ENCODE measurements at places on chromosomes 5 and 9.
A peak's percentile ranks its signal among the peaks of the same experiment; 100 is the strongest.

DNA sequence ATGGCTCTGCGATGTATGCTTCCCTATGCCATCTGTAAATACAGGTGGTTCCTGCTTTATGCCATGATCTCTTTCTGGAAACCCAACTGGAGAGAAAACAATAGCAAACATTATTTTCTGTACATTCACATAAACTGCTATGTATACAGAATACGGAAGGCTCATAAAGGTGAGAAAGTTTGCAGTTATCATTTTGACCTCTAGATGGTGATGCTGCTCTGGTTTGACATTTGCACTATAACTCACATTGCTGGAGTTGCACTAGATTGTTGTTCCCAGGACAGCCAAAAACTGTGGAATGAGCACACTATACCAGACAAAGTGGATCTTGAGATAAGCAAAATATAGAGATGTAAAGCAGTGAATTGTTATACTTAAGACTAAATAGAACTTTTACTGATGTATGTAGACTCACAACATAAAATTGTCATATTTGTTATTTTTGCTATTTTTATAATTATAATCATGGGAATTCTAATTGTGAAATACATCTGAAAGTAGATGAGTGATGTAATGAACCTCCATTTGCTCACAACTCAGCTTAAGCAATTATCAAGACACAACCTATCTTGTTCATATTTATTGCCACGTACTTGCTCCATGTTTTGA is 246.5 kb downstream of the PTPRD start:
- peak; percentile 31 for DNase-seq

- DNase-seq, result no peak
These were observed 3.2 kb downstream of the NEK6 start for GRCh38 chr9:124260769-124261603.

- DNase-seq, result no peak
These were observed 172.2 kb downstream of the CDC42SE2 start for GRCh38 chr5:131436081-131436480.

DNA sequence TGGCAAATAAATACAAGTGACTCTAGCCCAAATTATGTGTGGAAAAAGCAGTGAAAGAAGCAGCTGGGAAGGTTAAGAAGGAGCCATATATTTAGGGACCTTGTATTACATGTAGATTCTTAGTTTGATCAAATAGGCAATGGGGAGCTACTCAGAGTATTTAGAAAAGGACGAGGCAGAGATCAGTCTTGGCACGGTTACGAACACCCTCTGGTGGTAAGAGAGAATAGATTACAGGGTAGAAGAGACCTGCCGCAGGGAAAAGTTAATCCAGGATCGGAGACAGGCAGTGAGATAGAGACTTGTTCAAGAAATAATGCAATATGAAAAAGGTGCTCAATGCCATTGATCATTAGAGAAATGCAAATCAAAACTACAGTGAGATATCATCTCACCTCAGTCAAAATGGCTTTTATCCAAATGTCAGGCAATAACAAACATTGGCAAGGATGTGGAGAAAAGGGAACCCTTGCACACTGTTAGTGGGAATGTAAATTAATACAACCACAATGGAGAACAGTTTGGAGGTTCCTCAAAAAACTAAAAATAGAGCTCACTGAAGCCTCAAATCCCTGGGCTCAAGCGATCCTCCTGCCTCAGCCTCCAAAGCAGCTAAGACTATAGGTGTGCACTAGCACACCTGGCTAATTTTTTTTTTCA is 12.0 kb downstream of the INIP start:
- no peak for DNase-seq

DNA sequence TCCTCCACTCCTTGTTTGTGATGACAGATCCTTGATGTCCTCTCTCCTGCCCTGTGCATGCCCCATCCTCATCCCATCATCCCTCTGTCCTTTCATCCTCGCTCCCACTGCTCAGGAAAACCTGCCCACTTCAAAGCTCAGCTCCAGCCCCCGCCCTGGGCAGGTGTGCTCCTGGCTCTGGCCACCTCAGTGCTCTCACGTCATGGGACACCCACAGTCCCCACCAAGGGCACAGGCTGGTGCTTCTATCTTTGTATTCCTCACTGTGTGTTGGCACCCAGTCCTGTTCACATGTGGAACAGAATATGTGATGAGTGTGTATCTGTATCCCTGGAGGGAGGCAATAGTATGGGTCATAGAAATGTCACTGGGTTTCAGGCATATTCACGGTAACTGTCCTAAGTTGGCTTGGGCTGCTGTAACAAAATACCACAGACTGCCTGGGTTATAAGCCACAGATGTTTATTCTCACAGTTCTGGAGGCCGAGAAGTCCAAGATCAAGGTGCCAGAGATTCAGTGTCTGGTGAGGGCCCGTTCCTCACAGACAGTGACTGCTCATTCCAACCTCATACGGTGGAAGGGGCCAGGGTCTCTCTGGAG is 13.5 kb downstream of the GFPT2 start:
- no peak for DNase-seq

DNA sequence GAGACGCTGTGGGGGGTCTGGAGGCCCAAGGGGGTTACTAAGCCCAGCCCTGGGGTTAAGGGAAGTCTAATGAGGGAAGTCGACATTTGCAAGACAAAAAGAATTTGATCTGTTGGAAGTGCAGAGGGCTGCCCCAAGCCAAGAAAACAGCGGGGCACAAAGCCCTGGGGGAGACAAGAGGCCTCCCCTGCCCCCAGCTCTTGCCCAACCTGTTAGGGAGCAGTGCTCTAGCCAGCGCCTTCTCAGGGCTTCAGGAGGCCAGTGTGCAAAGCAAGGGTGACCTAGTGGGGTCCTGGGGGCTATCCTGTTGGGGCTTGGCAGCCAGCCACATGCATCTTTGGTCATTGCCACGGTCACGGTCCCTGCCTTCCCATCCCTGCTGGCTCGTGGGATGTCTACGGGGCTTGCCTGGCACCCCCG is 25.2 kb downstream of the GFI1B start:
- DNase-seq, result no peak

DNA sequence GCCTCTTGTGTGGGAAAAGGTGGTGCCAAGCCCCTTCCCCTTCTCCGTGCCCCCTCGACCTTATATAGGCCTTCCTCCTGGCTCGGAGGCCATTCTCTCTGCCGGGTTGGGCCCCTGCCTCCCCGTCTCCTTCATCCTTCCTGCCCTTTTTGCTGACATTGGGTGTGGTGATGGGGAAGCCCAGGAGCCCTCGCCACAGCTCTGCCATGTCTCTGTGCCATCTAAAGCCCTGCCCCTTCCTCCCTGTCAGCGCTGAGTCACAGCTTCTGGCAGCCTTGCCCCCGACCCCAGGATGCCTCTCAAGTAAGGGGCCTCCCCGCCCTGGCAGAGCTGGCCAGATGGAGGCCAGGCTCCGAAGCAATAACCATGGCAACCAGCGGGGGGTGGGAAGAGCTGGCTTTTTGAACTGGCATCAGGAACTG is 30.4 kb downstream of the JADE2 start:
- peak; percentile 89 for DNase-seq

- DNase-seq, result no peak
These were observed 25.6 kb upstream of the TDRD7 start for GRCh38 chr9:97386265-97386633.

DNA sequence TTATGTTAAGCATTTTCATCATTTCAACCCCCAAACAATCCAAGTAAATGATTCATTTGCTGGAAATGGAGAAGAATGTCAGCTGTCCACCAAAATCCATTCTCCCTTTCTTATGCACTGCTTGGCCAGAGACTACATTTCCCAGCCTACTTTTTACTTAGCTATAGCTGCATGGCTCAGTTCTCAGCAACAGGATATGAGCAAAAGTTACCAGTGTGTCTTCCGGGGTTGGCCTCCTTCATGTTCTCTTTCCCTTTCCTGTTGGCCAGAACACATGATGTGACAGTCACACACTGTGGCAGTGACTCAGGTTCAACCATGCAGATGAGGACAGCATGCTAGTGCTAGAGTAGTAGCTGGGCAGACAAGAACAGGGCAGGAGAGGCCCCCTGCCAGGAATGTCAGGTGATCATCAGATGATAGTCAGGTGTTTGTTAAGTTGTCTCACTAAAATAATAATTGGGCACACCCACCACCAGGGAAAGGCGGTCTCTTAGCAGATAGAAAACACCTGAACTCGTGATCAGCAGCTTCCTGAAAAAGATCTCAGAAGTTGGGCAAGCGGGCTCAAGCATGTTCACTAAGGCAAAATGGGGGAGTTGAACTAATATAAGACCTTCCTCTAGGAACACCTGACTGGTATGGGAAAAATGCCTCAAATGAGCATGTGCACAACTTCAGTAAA is 12.2 kb downstream of the GPR150 start:
- no peak for DNase-seq

DNA sequence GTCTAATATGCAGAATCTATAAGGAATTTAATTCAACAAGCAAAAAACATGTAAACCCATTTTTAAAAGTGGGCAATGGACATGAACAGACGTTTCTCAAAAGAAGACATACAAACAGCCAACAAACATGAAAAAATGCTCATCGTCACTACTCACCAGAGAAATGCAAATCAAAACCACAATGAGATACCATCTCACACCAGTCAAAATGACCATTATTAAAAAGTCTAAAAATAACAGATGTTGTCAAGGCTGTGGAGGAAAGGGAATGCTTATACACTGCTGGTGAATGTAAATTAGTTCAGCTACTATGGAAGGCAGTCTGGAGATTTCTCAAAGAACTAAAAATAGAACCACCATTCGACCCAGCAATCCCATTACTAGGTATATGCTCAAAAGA is 3.1 kb upstream of the KLHL3 start:
- no peak for DNase-seq

DNA sequence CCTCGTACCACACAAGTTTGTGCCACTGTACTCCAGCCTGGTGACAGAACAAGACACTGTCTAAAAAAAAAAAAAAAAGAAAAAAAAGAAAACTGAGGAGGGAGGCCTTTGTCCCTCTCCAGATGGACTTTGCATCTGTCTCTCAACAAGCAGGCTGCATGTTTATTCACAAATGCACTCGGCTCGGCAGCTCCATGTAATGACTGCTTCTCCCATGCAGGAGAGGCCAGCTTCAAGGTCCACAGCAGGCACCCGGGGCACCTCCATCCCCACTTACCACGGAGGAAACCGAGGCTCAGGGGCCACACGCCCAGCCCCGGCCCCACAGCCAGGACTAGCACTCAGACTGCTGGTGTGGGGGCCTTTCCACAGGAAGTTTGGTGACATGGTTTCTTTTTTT is 13.1 kb upstream of the NCS1 start:
- DNase-seq, result no peak

DNA sequence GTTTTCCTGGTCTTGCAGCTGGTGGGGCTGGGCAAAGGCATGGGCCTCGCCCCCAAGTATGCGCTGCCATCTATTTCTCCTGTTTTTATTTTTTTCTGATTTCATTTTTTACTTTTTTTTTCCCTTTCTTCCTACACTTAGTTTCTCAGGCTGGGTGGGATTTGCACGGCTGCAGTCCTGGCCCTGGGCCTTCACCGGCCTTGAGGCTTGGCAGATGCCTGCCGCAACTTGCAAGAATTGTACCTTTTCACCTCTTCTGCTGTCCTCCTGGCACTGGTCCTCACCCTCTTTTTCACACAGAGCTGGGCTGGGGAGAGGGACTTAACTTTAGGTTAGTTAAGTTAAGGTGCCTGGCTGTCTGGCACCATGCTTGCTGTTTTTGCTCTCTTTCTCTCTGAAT is 10.3 kb upstream of the IRGM start:
- no peak for DNase-seq

DNA sequence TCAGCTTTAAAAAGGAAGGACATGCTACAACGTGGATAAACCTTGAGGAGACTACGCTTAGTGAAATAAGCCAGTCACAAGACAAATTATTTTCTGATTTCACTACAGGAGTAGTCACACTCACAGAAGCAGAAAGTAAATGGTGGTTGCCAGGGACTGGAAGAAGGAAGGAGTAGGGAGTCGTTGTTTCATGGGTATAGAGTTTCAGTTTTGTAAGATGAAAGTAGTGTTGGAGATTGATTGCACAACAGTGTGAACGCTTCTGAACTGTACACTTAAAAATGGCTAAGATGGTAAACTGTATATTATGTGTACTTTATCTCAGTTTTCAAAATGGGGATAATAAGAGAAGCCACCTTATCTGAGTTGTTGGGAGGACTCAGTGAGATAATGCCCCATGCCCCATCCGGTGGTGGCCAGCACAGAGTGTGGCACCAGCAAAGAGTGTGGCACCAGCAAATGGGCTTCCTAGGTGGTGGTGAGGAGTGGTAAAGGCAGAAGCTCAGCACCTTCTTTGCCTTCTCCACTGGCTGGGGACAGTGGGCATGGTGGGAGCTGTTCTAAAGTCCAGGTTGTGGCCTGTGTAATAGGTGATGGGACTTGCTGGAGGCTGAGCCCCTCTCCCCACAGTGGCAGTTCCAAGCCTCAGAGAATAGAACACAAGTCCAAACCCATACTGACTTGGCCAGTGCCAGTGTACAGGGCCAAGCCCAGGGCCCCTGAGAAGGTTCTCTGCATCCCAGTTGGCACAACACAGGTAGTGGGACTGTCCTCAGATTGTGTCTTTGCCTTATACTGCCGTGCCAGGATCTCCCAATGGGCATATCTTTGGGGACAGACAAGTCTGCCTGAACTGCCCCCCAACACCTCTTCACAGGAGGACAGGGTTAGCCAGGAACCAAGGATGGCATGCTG is 4.4 kb downstream of the SLC22A4 start:
- no peak for DNase-seq

DNA sequence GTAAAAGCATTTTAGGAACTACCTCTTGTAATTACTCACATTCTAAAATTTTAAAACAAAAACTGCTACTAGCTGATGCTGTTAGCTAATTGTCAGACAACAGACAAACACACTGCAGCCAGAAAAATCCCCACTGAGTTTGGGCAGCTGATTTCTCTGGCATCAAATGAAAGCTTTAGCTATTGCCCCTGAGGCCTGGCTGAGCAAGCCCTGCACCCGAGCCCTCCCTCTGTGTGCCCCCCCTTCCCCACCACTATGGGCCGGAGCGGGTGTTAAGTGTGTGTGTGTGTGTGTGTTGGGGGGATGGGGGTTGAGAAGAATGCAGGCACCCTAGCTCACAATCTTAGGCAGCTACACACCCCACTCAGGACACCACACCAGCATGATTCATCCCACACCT is 2.4 kb downstream of the NEUROG1 start:
- DNase-seq, result no peak

DNA sequence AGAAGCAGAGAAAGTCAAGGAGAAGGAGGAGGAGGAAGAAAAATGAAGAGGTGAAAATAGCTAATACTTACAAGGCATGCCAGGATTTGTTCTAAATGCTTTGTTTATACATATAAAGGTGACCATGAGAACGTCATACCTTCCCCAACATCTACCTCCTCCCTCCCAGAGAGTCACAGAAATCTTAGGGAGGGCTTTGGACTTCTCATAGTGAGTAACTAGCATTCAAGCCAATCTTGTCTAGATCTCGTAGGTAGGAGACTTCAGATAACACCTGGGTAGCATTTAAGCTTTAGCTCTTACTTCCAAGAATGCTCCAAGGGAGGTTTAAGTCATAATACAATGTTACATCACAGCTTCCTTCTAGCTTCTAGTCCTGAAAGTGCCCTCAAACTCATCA is 36.5 kb upstream of the GPBP1 start:
- DNase-seq, result no peak

GRCh38 chr9:35660966-35661415 is 2.9 kb downstream of the CCDC107 start:
- DNase-seq, result no peak

GRCh38 chr9:19497276-19497675 is 88.5 kb downstream of the ACER2 start:
- no peak for DNase-seq

All from DMS 273 treated with DMSO at 0.1 percent for 48 hours (cell line).